ENCODE measurements at places on chromosomes 5 and 9. TPM values are rescaled to one million over a fixed set of nuclear protein-coding genes. Genes with fewer than 3 reads are reported as not detected.

The CCDC192 gene
- 0.09 TPM for total RNA-seq

- DNase-seq, result no peak
These were observed 273.2 kb upstream of the PRDM9 start for GRCh38 chr5:23234197-23234596.

- no peak for DNase-seq
These were observed 2.2 kb upstream of the PRRT1B start for GRCh38 chr9:131543141-131543540.

DNA sequence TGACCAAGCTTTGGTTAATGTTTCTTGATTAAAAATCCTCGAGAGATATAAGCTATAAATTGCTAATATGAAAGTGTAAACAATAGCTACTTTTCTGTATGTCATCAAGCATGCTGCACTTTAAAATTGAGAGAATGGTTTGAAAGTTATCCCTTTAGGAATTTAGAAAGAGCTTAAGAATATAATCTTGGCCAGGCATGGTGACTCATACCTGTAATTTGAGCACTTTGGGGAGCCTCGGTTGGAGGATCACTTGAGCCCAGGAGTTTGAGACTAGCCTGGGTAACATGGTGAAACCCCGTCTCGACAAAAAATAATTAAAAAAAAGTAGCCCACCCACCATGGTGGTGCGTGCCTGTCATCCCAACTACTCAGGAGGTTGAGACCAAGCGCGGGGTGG lies 12.2 kb upstream of the MROH2B start:
- DNase-seq, result no peak

The IFNA2 gene
- total RNA-seq, result not detected

The PCDHA1 gene
- total RNA-seq, result not detected

GRCh38 chr9:127526655-127527559 lies 75.6 kb downstream of the LRSAM1 start:
- DNase-seq, result no peak

DNA sequence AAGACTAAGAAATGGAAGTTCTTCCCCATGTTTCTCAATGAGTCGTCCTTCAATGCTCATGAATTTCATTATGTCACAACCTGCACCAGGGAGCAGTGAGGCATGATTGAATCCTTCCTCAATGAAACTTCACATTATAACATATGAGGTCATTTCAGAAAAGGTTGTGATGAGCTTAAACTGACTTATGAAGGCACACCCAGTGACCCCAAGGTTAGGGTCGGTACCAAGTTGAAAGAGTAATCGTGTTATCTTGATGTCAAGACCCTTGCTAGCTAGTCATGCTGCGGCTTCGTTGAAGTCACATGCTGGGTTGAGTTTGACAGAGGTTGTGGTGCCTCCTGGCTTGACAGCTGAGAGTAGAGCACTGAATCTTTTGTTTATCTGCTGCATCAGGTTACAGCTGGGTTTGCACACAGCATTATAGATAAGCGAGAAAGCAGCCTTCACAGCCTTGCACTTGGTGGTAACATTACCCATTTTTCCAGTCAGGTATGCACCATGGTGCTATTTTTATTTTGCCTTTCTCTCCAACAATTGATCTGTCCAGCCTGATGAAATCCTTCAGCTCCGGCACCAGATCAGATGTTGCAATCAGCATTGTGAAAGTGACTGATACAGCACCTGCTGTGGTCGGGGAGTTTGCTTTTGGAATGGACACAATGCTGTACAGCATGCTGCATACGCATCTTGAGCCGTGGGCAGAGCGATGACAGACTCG lies 133.2 kb downstream of the ERCC6L2 start:
- peak; percentile 55 for DNase-seq

- DNase-seq, result no peak
These were observed 45.7 kb downstream of the PLAC8L1 start for GRCh38 chr5:146059460-146060220.

- DNase-seq, result no peak
These were observed 187.9 kb upstream of the TLX3 start for GRCh38 chr5:171120986-171121622.

GRCh38 chr9:129391221-129391661 lies 213.2 kb upstream of the IER5L start:
- DNase-seq, result no peak

The SHROOM1 gene
- 0.90 TPM for total RNA-seq

DNA sequence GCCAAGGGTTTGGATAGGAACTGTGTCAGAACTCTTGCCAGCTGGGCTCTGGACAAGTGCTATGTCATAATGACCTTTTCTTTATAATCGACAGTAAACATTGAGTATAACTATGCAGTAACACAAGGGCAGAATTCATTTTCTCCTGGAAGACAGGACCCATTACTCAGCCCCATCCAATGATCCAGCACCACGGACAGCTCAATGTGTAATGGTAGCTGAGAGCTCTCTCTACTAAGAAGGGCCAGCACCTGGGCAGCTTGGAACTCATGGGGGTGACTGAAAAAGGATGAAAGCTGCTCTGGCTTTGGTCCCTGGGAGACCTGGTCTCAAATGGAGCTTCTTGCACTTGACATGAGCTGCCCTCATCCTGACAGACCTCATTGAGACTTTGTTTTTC lies 347.8 kb downstream of the TRIM32 start:
- DNase-seq, result no peak

The MAML1 gene
- total RNA-seq, result 10.5 TPM

The CNTFR gene
- total RNA-seq, result 3.9 TPM

- no peak for DNase-seq
These were observed 80.2 kb downstream of the PLAC8L1 start for GRCh38 chr5:146025114-146025680.

The SEMA6A gene
- 6.2 TPM for total RNA-seq

- no peak for DNase-seq
These were observed 104.3 kb upstream of the PITX1 start for GRCh38 chr5:135138116-135138850.

The GPR151 gene
- total RNA-seq, result under 0.01 TPM

- no peak for DNase-seq
These were observed 544 bp downstream of the FNBP1 start for GRCh38 chr9:130042406-130042884.

The C9 gene
- 0.19 TPM for total RNA-seq

DNA sequence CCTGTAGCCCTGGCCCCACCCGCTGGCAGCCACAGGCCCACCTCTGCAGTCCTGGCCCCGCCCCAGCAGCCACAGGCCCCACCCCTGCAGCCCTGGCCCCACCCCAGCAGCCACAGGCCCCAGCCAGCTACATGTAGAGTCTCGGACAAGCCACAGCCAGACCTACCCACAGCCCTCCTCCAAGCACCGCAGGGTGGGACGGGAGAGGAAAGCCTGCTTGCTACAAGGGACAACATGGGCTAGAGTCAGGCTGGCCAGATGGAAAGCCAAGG lies 49.5 kb upstream of the SARDH start:
- no peak for DNase-seq

DNA sequence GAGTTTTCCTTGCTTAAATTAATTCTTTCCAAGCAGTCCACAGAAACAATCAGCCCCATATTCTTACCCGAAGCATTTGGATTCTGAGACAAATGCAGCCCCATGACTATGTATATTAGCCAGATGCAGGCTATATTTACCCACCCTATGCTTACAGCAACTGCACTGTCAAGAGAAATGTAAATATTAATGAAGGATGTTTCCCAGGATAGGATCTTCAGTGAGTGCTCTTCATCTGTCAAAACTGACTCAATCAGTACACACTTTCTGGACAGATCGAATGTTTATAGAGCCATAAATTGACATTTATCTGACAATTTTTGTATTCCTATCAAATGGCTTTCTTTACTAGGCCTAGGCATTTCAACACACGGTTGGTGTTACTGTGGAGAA lies 725.3 kb upstream of the SEMA6A start:
- DNase-seq, result no peak

DNA sequence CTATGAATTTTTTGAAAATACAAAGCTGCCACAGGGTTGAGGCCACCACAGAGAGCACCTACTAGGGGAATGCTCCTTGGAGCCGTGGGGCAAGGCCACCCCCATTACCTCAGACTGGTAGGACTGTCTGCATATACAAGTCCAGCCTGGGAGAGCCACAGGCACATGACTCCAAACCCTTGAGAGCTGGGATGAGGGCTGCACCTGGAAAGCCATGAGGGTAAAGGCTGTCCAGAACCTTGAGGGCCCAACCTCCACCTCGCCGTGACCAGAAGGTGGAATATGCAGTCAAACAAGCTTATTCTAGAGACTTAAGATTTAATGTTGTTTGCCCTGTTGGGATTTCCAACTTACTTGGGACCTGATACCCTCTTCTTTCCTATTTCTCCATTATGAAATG lies 69.5 kb upstream of the TSLP start:
- no peak for DNase-seq

- DNase-seq, result no peak
These were observed 60.7 kb downstream of the PARP8 start for GRCh38 chr5:50727149-50727496.

- no peak for DNase-seq
These were observed 444.1 kb upstream of the TLE4 start for GRCh38 chr9:79127661-79128060.

DNA sequence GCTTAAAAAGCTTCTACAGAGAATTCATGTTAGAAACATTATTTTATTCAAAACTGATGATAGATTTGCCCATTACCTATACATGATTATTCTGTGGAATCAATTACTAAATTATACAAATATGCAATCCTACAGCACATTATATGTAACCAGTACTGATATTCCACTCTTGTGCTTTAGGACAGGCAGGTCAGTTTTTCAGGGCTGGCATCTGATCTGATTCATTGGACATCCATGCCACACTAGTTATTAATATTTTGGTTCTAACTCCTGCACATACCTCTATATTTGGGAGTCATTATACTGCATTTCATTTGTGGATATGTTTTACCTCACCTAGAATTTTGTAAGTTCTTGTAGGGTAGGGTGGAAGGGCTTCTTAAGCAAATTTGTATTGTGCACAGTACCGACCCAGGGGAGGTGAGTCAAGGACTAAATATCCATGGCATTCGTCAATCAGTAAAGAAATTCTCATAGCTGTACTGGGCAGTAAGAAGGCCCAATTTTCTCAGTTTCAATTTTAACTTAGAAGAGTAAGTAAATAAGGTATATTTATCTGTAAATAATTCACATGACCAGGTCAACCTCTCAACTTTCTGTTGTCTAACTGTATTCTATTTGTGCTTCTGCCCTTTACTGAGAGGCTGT lies 33.5 kb downstream of the ELOVL7 start:
- no peak for DNase-seq

DNA sequence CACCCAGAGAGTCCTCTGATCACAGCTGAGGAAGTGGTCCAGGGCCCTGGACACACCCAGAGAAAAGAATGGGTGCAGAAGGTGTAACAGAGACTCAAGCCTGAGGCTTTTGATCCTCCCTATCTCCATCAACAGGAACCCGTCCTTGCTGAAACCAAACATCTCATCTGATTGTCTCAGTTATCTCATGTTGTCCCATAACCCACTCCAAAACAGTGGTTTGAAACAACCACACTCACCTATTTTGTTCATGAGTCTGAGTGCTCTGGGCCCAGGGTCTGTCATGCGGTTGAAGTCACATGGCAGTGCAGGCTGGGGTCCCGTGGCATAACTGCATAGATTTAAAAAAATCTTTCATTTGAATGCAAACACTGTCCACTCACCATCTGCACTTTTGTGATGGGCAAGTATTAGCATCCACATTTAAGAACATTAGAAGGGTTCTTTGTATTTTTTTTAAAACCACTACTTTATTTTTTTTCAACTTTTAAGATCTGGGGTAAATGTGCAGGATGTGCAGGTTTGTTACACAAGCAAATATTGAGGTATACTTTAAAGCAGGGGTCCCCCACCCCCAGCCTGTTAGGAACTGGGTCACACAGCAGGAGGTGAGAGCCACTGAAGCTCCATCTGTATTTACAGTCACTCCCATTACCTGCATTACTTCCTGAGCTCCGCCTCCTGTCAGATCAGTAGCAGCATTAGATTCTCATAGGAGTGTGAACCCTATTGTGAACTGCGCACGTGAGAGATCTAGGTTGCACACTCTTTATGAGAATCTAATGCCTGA lies 255.8 kb downstream of the ROR2 start:
- no peak for DNase-seq

The IARS1 gene
- 83.9 TPM for total RNA-seq

- no peak for DNase-seq
These were observed 340.0 kb upstream of the PIK3R1 start for GRCh38 chr5:67875601-67876000.

DNA sequence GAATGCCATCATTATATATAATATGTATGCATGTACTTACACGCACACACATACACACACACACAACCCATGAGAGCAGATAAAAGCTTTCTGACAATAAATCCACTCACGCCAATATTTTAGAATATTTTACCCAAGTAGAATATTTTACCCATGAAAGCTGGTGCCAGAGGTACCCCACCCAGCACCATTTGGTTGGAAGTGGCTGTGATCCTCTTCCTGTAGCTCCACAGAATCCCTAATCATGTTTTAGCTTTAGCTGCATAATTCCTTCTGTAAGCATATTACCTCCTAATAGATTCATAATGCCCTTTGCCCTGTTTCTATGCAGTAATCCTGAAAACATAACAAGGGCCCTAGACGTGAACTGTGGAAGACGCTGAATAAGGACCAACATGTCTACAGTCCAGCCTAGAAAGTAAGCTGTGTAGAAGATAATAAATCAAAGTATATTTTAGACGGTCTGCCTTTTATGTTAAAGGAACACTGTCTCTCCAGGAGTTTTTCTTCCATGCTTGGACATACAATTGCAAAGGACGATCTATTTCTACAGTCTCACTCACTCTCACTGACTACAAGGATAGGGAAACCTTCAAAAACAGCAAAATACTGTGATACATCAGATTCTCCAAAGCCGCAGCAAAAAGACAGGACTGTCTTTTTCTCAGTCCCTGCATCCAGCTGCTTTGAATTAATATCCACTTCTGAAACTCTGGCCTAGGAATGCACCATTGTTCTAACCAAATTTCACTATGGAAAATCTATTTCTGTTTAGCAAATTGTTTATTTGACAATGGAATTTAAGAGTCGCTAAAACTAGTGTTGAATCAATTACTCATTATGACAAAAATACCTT lies 98.2 kb downstream of the USP20 start:
- no peak for DNase-seq

- DNase-seq, result no peak
These were observed 72.6 kb downstream of the FOXD1 start for GRCh38 chr5:73375949-73376348.

- DNase-seq, result no peak
These were observed 263.5 kb downstream of the CD180 start for GRCh38 chr5:66933066-66933465.

The FGF10 gene
- 0.99 TPM for total RNA-seq

The FGF1 gene
- 0.99 TPM for total RNA-seq

- no peak for DNase-seq
These were observed 103.1 kb upstream of the SLC44A1 start for GRCh38 chr9:105141146-105141975.

The MEF2C gene
- total RNA-seq, result 12.8 TPM

The C8G gene
- total RNA-seq, result 2.2 TPM
